Spinal cord (tissue), 10 donors: ENCODE measurements at places on chromosomes 2 and 18. TPM values are rescaled to one million over a fixed set of nuclear protein-coding genes. Genes with fewer than 3 reads are reported as not detected.

Gene DNAJC5G
- 0.50 TPM for total RNA-seq

Gene L3MBTL4
- 8.7 TPM for total RNA-seq

Gene FLACC1
- total RNA-seq = 5.0 TPM

DNA sequence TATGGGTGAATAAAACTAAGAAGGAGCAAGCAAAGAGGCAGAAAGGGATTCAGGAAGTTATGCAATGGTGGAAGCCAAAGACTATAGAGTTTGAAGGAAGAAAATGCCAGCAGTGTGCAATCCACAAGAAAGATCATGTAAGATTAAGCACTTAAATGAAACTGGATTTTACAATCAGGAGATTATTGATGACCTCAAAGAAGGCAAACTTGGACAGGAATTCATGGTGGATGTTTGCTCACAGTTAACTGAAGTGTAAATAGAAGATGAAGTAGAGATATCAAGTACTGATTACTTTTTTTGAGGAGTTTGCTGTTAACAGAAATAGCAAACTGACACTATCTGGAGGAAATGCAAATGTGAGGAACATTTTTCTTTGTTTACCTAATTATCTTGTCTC is 308.9 kb downstream of the RND3 start:
- no peak for DNase-seq

DNA sequence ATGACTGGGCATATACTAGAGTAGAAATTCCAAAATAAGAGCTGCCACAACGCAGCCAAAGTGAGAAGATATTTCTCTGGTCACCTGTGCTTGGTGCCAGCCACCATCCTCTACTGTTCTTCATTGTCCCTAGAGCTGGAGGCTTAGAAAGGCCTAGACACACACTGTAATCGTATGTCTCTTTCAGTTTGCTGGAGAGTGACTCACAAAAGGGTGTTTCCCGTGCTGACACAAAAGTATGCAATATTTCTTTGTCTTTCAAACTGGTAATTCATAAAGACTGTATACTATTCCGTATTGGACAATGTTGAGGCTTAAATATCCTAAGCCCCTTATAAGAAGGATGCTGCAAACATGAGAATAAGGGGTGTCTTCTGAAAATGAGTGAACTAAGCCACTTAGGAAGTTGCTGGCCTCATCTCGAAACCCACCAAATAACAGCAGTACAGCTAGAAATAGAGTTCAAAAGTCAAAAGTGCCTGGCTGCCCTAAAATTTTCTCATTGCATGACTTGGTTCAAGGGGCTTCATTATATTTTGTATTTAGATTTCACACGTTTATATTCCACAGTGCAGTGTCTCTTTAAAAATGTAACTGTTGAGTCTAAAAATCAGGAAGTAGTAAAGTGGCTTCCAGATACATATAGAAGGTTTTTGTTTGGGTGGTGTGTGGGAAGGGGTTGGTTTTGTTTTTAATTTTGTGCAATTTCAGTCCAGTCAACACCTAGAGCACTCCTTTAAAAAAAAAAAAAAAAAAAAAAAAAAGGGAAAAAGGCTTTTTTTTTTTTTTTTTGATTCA is 601.1 kb downstream of the ARHGAP15 start:
- DNase-seq = no peak

DNA sequence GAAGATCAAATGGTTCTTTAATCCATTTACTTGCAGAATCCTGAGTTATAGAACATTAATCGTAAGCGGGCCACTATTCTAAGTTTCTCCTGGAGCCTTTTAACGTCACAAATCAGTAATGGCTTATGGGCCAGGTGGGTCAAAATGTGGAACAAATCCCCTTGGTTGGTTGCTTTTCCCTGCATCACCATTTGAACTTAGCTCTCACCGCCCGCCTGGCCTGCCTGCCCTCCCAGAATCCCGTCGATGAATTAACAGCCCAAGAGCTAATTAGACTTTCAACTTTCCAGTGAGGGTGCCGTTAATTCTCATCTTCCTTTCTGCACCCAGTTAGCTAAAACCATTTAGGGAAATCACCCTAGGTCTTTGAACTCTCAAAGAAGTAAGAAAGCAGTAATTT is 205.5 kb downstream of the RNF152 start:
- DNase-seq = no peak

Gene PLEK
- 7.2 TPM for total RNA-seq
